ENCODE measurements at places on chromosomes 3 and 15.

DNA sequence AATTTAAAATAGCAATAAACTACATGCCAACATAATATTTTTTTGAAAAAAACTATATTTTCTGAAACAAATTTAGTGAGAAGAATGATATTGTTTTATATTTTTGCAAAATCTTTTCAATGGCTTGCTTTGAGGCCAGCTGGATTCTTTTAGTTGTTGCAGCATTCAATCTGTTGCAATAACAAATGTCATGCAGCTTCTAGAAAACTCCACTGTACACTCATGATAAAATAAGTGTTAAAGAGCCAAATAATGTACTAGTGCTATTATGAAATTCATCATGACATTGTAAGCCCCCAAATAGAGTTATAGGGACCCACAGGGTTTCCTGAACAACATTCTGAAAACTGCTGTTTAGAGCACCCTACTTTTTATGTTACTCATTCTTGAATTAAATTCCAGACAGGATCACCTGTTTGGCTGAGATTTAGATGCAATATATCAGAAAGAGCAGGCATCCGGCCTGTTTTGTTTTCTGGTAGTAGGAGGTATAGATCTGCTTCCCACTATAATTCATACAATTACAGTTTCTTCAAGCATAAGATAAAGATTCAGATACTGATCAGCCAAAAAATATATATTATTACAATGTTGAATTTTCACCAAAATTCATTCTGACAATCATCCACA lies 703.0 kb upstream of the ZNF385D start:
- DNase-seq = no peak

DNA sequence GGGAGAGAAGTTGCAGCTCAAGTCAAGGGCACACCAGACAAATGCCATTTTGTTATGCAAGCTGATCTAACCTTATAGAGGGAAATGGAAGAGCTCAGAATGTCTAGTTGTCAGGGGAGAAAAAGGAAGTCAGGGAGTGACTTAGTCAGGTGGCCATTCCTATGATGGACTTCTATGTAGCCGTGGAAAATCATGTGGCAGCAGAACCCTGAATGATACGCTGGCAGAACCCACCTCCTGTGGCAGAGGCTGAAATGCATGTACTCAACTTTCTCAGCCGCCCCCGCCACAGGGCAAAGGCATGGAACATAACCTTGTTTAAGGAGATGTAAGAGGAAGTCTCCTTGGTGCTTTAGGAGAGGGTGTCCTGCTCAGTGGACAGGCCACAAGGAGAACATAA lies 37.7 kb upstream of the PARL start:
- no peak for DNase-seq

GRCh38 chr3:186821429-186822387 lies 15.4 kb upstream of the RFC4 start:
- no peak for DNase-seq

DNA sequence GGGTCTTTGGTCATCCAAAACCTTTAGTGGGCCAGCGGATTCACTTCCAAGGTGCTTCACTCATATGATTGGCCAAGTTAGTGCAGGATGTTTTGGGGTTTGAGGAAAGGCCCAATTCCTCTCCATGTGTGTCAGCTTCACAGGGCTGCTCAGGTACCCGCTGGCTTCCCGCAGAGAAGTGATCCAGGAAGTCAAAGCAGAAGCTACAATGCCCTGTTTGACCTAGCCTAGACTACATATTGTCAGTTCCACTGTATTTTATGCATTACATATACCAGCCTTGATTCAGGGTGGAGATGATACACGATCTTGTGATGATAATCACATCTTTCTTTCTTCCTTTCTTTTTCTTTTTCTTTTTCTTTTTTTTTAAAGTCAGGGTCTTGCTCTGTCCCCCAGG lies 32.1 kb downstream of the PDE8A start:
- no peak for DNase-seq

- DNase-seq = no peak
Measured at GRCh38 chr3:2810723-2811122, 299.5 kb downstream of the IL5RA start.

- DNase-seq = no peak
Measured at GRCh38 chr15:43541785-43542184, 24.4 kb downstream of the MAP1A start.

- DNase-seq = no peak
Measured at GRCh38 chr3:53820756-53821580, 25.3 kb downstream of the CHDH start.

- DNase-seq = no peak
Measured at GRCh38 chr3:53795789-53796560, 50.2 kb downstream of the CHDH start.

DNA sequence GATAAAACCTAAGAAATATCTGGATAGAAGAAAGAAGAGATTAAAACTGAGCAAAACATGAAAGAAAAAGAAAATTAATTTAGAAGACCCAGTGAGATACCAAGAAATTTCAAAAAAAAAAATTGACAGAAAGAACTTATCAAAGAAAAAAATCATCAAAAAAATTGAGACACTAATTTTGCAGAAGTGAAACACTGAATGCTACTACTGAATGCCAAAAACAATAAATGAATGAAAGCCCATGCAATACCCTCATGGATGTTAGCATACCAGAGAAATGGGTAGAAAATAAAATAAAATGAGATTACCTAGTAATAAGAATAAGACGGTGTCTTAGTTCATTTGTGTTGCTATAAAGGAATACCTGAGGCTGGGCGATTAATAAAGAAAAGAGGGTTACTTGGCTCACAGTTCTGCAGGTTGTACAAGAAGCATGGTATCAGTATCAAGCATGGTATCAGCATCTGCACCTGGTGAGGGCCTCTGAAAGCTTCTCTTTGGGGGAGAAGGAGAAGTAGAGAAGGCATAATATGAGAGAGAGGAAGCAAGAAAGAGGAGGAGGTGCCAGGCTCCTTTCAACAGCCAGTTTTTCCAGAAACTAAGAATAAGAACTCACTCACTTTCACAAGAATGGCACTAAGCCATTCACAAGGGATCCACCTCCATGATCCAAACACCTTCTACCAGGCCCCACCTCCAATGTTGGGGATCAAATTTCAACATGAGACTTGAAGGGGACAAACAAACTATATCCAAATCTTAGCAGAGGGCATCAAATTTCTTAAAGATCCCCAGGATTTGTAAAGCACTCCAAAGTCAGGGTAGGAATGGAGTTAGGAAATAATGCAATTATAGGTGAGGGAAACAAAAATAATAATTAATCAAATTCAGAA lies 73.2 kb downstream of the BTLA start:
- DNase-seq = no peak

- no peak for DNase-seq
Measured at GRCh38 chr3:76367281-76367680, 581.9 kb upstream of the ZNF717 start.

GRCh38 chr15:28005004-28005527 lies 94.0 kb downstream of the OCA2 start:
- DNase-seq = no peak

GRCh38 chr3:44827196-44827595 lies 34.5 kb upstream of the TMEM42 start:
- DNase-seq = no peak

DNA sequence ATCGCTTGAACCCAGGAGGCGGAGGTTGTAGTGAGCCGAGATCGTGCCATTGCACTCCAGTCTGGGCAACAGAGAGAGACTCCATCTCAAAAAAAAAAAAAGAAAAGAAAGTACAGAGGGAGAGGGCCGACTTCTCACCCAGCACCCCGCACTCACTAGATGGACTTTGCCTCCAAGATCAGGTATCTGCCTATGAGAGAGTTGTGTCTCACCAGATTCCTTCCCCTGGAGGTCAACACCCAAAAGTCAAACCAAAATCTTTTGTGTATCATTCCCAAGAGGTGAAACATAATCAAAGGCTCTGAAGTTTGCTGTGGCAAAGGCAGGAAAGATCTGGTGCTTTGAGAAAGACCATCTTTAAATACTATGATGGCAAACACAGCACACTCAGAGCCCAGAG lies 51.2 kb downstream of the HMCES start:
- no peak for DNase-seq

- DNase-seq = no peak
Measured at GRCh38 chr3:161020256-161020655, 84.9 kb downstream of the B3GALNT1 start.

GRCh38 chr3:154220462-154220861 lies 99.3 kb downstream of the ARHGEF26 start:
- DNase-seq = no peak
